ENCODE measurements at places on chromosomes 4 and X.

DNA sequence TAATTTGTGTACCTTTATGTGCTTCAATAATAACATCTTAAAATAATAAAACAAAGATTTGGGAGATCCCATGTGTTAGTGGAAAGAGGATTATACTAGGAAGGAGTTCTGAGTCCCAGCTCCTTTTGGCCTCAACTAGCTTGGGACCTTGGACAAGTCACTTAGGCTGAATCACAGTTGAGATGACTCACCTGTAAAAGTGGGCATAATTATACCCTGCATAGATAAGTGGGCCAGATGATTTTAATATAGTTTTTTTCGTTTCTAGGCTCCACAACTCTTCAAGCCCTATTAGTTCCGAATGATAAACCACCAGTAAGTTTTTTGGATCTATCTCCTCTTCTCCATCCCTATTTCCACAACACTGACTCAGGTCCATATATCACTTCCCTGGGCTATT is 131.8 kb downstream of the ENOX2 start:
- DNase-seq: no peak

DNA sequence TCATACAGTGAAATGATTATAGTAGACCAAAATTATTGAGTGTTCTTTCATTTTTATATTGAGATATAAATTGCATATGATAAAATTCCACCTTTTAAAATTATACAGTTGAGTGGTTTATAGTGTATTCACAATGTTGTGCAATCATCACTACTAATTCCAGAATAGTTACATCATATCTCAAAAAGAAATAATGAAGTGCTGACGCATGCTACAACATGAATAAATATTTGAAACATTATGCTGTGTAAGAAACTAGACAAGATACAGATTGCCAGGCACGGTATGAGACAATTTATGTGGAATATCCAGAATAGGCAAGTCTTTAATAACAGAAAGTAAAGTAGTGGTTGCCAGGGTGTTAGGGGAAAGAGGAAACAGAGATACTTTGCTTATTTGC is 871.7 kb downstream of the FAM133A start:
- DNase-seq: no peak

DNA sequence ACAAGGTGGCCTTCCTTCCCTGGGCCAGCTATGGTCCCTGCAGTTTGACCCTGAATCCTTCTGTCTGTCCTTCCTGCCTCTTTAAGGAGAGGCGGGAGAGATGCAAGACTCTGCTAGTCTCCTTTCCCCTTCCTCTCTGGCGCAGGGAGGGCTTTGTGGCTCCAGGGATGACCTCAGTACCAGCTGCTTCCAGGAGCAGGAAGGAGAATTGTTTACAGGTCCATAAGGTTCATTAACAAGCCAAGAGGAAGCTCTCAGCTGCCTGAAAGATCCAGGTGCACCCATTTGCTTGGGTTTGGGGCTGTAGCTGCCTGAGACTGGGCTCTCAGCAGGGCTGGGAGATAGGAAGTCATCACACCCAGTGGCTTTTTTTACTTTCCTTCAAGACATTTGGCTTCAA is 4.0 kb upstream of the FATE1 start:
- no peak for DNase-seq

GRCh38 chr4:183288955-183289354 is 31.1 kb downstream of the CLDN22 start:
- no peak for DNase-seq

- DNase-seq: no peak
Observed at GRCh38 chr4:174521800-174522182, 497 bp downstream of the HPGD start.

- DNase-seq: no peak
Observed at GRCh38 chr4:20809812-20810211, 109.6 kb downstream of the PACRGL start.

GRCh38 chr4:130478406-130478805 is 1382.5 kb downstream of the C4orf33 start:
- no peak for DNase-seq

DNA sequence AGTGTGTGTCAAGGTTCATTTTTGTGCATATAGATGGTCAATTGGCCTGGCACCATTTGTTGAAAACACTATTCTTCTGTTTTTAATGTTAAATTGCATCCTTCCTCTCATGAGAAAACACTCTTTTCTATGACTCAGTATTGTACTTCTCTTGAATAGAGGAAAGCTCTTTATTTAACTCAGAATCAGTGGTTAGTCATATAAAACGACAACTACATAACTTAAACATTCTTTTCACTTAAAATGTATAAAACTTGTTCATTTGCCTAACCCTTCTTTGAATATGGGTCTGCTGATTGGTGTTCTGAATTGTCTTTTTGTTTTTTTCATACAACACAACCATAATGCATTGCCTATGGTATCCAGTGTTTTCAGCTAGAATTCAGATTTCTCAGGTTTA is 17.2 kb upstream of the MRPL1 start:
- no peak for DNase-seq

DNA sequence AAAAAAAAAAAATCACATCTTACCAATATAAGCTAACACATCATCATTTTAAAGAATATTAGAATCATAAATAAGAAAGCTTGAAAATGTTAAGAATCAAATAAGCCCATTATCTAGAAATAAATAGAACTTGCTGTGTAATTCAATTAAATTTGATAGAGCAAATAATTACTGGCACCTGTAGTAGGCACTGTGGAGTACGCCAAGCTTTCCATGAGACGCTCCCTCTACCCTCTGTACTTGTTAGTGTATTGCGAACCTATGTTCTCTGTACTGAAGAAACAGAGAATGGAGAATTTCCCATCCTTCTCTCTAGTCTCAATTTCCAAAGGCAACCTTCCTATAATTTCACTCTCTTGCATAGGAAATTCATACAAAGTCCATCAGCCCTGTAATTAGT is 61.7 kb upstream of the HAND2 start:
- no peak for DNase-seq

DNA sequence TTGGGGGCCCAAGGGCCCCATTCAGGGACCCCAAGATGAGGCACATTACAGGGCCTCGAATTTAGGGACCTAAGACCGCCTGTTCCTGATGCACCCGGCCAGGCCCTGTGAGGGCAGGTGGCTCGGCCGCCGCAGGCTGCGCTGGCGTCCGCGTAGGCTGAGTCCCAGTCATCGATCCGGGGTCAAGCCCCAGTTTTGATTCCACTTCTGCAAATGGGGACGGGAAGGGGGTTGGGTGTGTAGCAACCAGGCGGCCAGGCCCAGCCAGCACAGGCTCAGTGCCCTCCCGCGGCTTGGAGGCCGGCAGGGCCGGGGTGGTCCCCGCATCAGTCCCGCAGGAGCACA is 327 bp downstream of the PNPLA4 start:
- DNase-seq: no peak

DNA sequence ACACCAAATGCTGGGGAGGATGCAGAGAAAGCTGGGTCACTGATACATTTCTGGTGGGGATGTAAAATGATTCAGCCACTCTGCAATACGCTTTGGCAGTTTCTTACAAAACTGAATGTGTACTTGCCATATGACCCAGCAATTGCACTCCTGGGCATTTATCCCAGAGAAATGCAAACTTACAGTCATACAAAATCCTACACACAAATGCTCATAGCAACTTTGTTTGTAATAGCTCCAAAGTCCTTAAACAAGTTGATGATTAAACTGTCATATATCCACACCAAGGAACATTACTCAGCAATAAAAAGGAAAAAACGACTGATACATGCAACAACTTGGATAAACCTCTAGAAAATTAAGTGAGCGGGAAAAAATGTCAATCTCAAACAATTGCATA is 12.3 kb downstream of the MID1 start:
- no peak for DNase-seq

DNA sequence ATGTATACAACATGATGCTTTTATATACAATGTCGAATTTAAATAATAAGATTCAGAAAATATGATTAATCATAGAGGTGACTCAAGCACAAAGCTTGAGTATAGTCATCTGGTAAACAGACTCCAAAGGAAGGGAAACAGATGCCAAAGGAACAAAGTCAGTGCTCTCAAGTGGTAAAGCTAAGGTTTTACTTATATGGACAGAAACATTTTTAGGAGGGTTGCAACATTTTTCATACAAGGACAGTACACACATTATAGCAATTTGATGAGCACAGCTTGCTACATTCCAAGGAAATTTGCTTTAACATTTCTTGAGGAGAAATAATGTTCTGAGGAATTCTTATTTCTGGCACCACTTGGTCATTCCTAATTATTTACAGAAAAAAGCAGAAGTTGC is 333.4 kb upstream of the AADAT start:
- DNase-seq: no peak

DNA sequence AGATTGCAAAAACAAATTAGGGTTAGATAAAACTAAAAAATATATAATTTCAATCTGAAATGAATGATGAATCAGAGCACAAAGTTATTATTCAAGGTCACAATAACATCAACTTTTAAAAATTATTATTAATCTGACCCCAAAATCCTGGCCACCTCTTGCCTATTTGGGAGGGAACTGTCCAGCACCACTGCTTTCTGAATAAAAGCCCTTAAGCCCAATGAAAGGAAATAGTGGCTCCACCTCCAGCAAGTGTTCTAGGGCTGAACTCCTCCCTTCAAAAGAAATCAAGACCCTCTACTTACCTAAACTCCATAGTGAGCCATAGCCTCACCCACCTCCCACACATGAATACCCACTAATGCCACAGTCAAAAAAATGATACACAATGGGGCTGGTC is 208.2 kb downstream of the PARM1 start:
- DNase-seq: no peak

DNA sequence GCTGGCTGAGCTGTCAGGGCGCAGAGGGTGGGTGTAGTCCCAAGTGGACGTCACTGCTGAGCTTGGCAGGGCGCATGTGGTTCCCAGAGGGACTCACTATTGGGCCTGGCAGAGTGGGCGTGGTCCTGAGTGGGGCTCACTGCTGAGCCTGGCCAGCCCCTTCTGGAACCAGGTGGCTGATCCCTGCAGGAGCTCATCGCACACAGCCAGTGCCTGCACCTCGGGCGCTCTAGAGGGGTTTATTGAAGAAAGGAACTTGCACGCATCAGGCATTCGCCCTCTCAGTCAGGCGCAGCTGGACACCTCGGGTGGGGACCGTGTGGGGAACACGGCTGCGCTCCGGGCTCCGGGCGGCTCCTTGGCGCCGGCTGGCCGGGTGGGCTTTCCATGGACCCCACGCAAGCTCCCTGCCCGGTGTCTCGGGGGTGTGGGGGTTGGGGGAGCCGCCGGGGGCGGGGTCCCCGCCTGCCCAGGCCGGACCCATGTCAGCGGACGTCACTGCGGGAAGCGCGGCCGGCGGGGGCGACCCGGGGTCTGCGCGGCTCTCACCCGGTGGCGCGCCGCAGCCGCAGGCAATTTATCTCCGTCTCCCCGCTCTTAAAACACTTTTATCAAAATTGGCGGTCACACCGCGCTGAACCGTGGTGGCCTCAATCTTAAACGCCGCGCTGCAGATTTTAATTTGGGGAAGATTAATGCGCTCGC is 65.4 kb upstream of the NKX1-1 start:
- no peak for DNase-seq

DNA sequence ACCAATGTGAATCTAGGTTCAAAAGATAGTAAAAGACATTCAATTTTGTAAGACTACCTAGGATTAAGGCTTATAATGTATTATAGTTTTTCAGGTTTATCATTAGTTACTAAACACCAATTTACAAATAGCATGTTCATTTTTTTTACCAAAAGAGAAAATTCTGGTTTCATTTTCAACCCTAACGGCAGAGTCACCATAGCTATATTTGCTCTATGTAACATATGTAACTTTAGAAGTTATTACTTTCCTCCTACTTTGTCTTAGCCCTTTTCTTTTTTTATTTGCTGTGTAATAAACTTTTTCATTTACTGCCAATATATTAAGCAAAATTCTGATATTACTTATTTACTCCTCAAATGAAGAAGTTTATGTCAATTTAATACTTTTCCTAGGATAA is 639.6 kb downstream of the ARAP2 start:
- no peak for DNase-seq

- DNase-seq: no peak
Observed at GRCh38 chr4:120760047-120760446, 162.5 kb downstream of the PRDM5 start.

GRCh38 chr4:45663628-45664081 is 460.2 kb downstream of the GABRG1 start:
- DNase-seq: no peak

GRCh38 chr4:36133658-36134057 is 110.7 kb downstream of the ARAP2 start:
- DNase-seq: no peak

DNA sequence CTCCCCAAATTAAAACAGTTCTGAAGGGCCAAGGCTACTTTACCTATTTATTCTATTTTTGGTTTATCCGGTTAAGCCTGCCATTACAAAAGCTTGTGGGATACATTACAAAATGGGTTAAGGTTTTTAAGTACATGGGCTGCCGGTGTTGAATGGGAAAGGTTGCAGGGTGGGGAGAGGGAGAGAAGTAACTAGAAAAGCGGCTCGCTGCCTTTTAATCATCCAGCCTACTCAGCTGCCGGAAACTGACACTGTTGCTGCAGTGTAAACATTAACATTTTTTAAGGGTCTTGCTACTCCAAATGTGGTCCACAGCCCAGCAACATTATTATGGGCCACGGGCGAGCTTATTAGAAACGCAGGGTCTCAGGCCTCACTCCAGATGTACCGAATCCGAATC is 1.5 kb upstream of the IL1RAPL1 start:
- no peak for DNase-seq

DNA sequence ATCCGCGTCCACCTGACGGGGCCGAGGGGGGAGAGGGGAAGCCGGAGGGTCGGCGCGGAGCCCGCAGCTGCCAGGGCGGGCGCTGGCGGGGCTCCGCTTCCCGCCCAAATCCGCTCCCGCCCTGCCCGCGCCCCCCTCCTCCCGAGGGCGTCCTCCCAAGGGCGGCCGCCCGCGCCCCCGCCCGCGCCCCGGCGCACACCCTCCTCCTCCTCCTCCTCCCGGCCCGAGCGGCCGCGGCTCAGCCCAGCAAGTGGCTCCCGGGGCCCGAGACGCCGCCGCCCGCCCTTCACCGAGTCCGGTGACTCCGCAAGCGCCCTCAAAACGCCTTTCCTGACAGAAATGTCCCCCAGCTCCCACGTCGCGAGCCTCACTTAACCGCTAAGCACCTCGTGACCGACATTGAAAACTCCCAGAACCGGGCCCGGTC is 487 bp downstream of the HMGB2 start:
- no peak for DNase-seq

- DNase-seq: no peak
Observed at GRCh38 chr4:14636563-14636962, 365.7 kb upstream of the CPEB2 start.

DNA sequence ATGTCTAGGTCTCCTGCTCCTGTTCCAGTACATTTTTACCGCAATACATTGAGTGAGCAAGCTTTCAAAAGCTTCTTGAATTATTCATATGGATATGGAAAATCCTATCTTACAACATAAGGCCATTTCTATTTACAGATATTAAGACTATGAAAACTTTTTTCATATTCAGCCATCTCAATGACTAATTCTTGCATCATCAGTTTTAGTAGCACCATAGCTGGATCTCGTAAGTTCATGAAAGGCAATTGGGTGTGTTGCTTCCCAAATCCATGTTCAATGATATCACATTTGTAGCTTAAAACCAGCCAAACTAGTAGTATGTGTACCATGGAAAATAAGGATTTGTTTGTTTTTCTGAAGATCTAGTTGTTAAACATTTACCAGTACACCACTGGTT is 118.3 kb upstream of the GABRA2 start:
- DNase-seq: no peak

- DNase-seq: no peak
Observed at GRCh38 chr4:7063362-7063761, 4.5 kb downstream of the GRPEL1 start.

Measured in D721Med (cell line).